Putamen (tissue), 1 donor: ENCODE measurements at places on chromosomes 6 and 20.

DNA sequence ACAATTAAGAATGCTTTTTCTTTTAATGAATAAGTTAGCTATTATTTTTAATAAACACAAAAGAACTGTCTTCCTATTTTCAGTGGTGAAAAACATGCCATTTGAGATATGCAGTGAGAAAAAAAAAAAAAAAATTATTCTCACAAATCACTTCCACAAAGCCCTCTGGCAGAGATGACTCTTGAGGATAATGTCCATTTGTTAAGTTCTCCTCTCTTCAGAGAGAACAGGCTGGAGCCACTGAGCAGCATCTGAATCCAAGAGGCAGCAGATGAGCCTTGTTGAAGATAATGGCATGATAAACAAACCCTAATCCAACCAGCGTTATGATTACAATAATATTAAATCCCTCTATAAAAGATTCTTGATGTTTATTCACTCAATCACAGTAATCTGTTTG, 105.0 kb downstream of the PTPRK start:
- DNase-seq, result peak; percentile 17

- DNase-seq, result no peak
Observed at GRCh38 chr6:131897050-131897435, 54.1 kb downstream of the CCN2 start.

GRCh38 chr6:109781001-109781400, 89.9 kb downstream of the FIG4 start:
- no peak for DNase-seq

DNA sequence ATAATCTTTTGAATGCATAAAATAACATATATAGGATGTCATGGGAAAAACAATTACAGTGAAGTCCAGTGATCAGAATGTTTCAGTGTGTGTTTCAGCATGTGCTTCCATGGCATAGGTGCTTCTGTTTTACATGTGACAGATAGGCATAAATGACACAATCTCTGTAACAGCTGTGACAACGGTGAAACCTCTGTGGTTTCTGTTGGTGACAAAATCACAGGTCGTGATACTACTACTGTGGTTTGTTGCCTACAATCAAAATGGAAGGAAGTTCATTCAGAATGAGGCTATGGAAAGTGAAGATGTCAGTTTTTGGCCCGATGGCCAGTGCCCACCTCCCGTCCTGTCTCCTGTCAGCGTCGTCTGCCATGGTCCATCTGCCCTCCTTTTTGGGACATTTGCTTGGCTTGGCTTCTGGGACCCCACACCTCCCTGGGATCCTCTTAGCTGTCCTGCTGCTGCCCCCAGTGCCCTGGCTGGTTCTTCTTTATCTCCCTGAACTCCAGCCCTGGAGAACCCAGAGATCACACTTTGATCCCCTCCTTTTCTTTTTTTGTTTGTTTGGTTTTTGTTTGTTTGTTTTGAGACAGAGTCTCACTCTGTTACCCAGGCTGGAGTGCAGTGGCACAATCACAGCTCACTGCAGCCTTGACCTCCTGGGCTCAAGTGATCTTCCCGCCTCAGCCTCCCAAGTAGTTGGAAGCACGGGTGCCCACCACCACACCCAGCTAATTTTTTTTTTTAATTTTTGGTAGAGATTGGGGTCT, 79.3 kb upstream of the NAA20 start:
- DNase-seq, result no peak

DNA sequence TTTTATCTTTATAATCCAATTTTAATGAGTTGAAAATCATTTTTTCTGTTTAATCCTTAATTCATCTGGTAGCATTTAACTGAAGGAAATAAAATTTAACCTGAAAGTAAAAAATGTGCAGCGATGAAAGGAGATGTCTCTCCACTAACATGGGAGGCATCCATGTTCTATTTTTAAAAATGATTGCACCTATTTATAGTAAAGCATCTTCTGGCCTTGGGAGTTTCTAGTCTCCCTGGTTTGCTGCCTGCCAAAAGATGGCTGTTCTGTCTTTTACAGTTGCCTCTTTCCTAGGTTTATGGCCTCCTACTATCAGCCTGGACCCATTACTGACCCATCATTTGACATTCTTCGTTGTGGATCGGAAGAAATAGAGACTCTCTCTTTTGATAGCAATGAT, 143.0 kb downstream of the B3GAT2 start:
- no peak for DNase-seq

DNA sequence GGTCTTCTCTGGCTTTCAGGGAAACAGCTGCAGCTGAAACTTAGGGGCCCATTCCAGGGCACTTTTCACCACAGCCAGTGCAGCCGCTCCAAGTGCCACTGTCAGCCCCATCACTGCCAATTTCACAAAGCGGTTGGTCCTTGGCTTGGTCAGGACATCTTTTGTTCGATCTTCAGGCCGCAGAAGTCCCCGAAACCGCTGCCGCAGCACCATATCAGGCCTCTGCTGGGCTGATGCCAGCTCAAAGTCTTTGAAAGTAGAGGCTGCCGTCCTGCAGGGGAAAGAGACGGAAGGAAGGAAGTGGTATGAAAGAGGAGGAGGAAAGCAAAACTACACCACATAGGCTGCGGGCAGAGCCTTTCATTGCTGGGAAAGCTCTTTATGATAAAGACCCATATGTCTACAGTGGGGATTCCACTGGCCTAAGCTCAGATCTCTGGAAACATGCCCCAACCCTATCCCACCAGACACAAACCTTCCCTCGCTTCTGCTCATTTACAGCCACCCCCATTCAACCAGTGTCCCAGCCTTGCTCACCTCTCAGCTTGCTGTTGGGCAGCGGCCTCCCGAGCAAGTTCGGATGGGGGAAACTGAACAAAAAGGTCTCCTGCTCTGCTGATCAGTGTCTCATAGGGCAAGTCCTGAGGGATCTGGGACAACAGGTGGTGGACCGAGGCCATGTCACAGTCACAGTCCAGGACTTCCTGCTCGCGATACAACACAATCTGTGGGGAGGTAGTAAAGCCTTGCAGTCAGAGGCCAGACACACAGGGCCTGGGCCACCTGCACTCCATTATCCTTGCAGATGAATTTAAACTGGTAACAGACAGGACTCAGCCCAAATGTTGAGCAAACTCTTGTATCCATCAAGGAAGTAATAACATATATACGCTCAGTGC, 23.5 kb downstream of the TBC1D20 start:
- DNase-seq, result no peak

DNA sequence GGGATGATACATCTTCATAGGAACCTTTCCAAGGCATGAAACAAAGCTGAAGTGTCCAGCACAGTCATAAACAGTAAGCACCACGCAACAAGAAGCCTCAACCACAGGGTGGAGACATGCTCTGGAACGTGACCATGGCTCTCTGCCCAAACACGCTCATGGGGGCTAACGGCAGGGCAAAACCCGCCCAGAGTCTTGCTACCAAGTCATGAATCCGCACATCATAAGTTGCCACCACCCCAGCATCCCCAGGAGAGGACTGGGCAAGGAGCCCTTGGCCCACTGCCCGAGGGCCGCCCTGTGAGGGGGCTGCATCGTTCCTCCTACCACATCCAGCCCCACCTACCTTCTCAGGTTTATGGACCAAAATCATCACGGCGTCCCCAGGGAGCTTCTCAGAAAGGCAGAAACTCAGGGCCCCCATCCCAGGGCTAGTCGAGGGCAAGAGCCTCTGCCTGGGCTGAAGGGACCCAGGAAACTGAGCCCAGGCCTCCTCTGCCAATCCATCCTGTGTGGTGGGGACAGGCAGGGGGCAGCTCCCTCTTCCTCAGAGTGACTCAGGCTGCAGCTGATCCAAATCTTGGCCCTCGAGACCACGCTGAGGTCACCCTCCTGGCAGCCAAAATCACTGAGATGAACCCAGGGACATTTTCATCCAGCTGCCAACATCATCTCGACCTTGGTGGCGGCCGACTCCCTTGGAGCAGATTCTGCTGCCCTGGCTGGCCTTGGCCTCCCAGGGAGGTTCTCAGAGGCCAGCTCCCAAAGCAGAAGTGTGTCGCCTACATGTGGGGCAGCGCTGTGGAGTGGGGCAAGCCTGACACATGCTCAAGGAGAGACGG, 42.6 kb downstream of the BMP7 start:
- no peak for DNase-seq

GRCh38 chr6:157380779-157381561, at the start of gene ZDHHC14:
Gene ZDHHC14 (plus strand): TSS chr6:157381190.
- peak; percentile 94 for DNase-seq

GRCh38 chr6:168939796-168940195, 313.9 kb downstream of the THBS2 start:
- DNase-seq, result no peak

DNA sequence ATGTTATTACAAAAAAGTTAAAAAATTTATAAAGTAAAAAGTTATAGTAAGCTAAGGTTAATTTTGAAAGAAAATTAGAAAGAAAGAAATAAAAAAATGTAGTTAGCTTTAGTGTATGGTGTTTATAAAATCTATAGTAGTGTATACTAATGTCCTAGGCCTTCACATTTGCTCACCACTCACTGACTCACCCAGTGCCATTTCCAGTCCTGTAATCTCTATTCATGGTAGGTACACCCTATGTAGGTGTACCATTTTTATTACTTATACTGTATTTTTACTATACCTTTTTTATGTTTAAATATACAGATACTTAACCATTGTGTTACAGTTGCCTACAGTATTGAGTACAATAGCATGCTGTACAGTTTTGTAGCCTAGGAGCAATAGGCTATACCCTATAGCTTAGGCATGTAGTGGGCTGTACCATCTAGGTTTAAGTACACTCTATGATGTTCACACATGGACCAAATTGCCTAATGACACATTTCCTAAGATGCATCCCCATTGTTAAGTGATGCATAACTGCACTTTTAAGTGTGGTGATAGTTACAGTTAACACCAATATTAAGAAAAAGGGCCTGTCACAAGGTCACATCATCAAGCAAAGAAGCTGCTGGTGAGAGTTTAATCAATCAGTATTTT, 8.0 kb downstream of the CD2AP start:
- no peak for DNase-seq

GRCh38 chr6:21754891-21755290, 161.3 kb downstream of the SOX4 start:
- DNase-seq, result no peak

- DNase-seq, result no peak
Observed at GRCh38 chr6:38187811-38188590, 368.5 kb downstream of the ZFAND3 start.

DNA sequence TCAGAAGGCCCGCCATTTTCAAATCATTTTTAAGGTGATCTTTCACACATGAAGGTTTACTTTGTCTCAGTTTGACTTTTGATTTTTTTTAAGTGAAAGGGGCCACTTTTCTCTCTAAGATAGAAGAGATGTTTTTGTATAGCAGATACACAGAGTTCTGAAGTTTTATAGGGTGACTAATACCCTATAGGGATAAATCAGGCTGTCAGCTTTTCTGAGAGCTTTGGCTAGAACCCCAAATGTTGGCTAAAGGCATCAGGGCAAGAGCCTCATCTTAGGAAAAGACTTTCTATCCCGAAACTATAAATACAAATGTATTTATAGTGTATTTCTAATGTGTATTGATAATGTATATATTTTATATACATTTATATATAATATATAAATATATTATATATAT, 181.4 kb downstream of the TBX18 start:
- no peak for DNase-seq

DNA sequence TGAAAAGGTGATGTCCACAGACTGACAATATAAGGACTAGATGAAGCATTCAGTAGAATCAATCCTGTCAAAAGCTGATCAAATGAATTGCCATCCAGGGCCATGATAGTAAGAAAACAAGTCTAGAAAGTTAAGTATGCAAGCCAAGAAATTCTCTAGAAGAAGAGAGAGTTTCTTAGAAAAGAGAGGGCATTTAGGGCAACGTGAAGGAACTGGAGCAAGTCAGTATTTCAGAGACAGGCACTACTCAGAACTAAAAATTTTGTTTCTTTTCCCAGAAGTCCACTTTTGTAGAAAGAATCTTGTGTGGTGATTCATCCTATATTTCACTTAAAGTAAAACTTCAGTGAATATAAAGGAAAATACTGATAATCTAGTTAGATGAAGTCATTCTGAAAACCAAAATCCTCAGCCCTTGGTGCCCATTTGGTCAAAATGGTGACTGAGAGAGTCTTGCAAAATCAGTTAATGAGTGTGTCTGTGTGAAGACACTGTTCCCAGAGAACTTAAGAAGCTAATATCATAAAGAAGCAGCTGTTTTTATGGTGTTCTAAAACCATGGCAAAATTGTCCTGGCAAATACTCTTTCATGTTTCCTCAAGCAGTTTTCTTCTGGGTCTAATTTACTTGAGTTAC, 82.2 kb downstream of the COL19A1 start:
- DNase-seq, result no peak

DNA sequence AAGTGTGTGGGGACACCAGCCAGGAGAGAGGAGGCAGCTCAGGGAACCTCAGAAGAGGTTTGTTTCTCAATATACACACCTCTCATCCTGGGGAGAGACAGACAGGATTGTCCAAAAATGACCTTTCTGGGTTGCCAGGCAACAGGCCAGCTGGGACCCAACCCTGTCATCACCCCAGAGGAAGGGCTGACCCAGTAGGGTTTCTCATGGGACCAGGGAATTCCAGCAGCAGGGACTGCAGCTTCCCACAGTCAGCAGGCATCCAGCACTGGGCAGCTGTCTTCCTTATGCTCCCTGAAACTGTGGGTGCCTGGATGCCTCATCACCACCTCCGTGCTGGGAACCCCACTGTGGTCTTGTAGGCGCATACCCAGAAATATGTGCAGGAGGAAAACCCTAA, 1.3 kb downstream of the C20orf202 start:
- no peak for DNase-seq

GRCh38 chr6:50962213-50962759, 143.6 kb downstream of the TFAP2B start:
- DNase-seq, result no peak

GRCh38 chr6:52209770-52210169, 23.6 kb downstream of the IL17A start:
- no peak for DNase-seq

DNA sequence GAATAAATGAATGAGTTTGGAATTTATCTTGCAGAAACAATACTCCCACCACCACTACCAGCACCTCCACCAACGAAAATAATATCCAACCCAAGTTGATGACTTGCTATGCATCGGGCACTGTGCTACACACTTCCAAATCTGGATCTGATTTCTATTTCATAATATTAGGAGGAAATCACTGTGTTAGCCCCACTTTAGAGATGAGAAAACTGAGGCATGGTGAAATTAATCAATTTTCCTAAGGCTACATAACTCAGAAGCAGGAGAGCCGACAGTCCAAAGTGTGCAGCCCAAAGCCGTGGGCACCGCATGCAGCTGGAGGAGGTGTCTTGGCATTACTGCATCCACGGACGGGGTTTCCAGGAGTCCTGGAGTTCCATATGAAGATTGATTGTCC, 17.6 kb downstream of the TCF15 start:
- DNase-seq, result no peak

GRCh38 chr6:142374965-142375733, 73.3 kb downstream of the ADGRG6 start:
- no peak for DNase-seq

DNA sequence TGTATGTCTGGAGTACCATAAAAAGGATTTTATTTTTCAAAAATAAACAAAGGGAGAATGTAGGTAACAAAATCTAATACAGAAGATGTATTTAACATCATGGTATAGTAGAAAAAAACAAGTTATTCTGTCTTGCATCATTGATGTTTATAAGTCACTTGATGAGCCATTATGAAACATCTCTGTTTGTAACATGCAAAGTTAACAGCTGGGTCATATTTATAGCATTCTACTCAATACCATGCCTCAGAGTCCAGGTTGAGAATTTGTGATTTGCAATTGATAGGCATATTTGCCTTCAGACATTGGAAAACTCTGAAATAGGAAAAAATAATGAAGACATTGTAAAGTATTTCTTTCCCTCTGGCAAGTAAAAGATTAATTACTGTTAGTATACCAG, 52.3 kb upstream of the IL20RA start:
- DNase-seq, result no peak

- no peak for DNase-seq
Observed at GRCh38 chr6:74755196-74755595, 450.7 kb downstream of the COL12A1 start.

GRCh38 chr6:149497365-149497764, 12.6 kb upstream of the ZC3H12D start:
- no peak for DNase-seq
